ENCODE measurements at places on chromosomes 12 and 14.

DNA sequence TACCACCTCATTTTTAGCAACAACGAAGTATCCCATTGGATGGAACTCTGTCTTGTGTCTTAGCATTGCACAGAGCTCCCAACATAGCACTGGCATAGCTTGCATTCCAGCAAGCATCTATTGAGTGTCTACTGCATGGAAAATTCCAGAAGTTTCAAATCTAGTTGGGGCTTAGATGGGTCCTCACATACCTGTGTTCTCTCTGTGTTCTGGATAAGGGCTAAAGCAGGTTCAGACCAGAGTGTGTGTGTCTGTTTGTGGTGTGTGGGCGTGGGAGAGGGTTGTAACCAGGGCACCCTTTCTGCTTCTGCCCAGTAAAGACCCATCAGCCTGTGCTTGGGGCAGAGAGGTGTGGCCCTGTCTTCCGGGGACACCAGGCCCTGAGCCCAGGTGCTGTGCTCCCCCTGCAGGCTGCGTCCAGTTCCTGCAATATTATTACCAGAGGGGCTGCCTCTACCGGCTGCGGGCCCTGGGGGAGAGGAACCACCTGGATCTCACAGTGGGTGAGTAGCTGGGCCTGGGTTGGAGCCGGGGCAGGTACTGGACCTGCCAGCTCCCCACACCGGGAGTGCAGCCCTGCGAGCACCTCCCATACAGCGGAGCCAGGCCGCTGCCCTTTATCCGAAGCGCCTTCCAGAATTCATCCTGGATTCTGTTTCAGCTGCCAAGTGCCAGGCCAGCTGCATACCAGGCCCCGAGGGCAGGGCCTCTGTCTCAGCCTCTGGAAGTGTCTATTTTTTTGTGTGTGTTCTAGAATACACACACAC lies 20.3 kb downstream of the RHOF start:
- peak; percentile 76 for DNase-seq

- no peak for DNase-seq
Measured at GRCh38 chr12:95429172-95429510, 44.8 kb upstream of the METAP2 start.

DNA sequence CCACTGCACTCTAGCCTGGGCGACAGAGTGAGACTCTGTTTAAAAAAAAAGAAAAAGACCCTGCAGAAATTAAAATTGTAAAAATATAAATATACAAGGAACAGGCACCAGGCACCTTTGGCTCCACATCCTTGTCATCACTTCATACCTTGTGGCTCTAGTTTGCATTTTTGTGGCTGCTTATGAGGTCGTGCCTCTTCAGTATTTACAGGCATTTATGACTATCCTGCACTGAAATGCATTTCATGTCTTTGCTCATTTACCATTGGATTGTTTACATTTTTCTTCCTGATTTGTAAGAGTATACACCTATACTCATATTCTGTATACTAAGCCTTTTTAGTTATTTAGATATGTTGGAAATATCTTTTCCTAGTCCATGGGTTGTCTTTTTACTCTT lies 20.1 kb downstream of the BICD1 start:
- DNase-seq: no peak

- no peak for DNase-seq
Measured at GRCh38 chr12:14873440-14874185, 12.0 kb downstream of the MGP start.

DNA sequence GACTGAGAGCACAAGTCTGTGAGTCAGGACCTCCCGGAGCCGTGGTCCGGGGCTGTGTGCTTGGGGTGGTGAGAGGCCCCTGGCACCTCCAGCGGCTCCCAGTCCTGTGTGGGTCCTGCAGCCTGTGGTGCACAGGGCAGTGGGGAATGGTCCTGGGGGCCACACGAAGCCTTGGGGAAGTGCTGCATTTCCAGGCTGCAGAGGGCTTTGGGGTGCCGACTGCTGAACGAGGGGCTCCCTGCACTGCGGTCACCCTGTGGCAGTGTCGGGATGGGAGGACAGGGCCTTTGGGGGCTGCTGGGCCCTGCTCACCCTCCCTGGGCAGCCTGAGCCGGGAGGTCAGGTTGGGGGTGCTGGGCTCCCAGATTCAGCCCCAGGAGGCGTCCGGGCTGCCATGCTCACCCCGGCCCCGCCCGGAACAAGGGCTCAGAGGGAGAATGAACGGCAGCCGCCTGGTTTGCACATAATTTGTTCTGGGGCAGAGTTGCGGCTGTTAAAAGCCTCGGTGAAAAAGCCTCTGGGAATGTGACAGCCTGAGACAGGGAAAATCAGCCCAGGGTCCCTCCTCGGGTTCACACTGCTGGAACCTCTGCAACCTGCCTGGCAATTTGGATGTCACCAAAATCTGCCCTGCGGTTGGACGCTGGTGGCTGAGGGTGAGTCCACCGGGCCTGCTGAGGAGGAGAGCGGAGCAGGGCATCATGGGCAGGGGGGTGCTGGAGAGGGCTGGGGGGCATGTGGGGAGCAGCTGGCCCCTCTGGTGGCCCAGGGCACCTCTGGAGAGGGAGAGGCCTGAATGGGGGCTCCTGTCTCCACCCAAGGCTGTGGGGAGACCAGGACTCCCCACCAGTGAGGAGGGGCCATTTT lies 109.2 kb downstream of the KIF26A start:
- DNase-seq: no peak

GRCh38 chr14:34347683-34348082 lies 114.4 kb downstream of the SPTSSA start:
- no peak for DNase-seq

GRCh38 chr12:92673756-92674155 lies 29.0 kb upstream of the PLEKHG7 start:
- DNase-seq: no peak

DNA sequence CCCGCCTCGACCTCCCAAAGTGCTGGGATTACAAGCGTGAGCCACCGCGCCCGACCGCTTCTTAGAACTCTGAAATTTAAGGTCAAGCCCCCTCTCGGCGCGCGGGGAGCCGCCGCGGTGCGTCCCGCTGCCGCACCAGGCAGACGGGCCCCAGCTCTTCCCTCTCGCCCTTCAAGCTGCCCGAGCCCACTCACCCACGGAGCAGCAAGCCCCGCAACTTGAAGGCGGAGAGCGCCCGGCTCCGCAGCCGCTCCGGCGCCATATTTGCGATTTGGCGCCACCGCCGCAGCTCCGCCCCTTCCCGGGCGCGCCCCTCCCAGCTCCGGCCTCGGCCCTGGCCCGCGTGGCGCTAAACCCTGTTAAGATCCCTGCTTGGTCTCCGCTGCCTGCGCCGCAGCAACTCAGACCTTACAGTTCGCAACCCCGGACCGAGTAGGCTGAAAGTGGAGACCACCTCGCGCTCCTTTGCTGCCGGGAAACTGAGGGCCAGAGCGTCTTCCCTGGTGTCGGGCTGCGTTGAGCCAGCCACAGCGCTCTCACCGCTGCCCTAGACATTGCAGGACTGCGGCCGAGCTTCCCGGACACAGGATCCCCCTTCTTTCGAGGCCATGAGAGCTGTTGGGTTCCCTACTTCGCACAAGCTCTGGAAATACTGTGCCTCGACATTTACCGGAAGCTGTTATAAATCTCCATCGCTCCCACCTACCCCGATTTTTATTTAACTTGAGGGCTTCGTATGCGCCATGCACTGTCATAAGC lies at the start of gene POLE2:
POLE2 (minus strand) TSS at position 273 of the 759 bp plus-strand sequence; CDS start at position 262, 11 bp downstream.
- DNase-seq: peak; percentile 67

- DNase-seq: no peak
Measured at GRCh38 chr12:10331642-10332239, 24.1 kb downstream of the KLRD1 start.

DNA sequence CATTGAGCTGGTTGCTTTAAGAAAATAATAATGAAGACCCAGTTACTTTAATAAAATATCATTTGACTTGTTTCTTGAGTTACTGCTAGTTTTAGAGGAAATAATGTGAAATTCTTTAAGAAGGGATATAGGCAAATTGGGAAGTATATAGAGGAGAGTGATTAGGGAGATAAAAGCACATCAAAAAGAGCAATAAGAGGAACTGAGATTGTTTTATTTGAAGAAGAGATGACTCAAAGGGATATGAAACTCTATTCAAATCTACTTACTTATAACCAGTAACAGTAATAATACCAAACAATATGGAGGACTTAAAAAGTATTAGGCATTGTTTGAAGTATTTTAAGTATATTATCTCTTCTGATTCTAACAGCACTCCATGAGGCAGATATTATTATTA lies 37.1 kb downstream of the LRRK2 start:
- no peak for DNase-seq

GRCh38 chr12:123100882-123101281 lies 50.0 kb downstream of the PITPNM2 start:
- no peak for DNase-seq

DNA sequence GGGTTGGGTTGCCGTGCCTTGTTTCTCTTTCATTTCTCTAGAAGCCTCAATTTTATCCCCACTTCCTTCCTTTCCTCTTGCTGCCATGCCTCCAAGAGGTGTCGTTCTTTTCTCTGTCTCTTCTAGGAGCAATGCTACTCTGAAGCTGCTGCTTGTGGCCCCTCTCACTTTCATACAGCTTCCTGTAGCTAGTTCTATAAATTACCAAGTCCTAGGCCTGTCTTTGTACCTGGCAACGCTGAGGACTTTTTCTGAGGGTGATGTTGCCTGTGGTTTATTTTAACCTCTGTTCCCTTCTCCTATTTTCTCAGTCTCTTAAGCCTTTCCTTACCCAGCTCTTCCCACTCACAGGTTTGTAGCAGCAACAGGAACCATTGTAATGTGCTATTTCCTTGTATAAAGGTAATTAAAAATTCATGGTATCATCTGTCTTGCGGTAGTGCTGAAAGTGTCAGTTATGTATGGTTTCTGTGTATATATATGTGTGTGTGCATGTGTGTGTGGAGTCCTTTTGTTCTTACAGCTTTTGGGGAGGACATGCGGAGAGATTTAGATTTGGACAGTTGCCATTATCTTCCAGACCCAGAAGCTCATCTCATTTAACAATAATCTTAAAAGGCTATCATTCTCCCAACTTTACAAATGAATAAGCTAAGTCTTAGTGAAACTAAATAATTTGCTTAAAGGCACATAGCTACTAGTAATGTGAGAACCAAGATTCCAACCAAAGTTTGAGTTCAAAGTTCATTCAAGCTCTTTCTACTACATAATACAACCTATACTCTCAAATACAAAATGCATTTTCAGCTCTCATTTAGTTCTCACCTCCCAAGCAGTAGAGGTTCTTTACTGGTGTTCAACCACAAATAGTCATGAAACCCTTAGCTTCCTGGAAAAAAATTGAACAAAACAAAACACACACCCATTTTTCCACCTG lies 43.8 kb downstream of the DDHD1 start:
- DNase-seq: peak; percentile 33

DNA sequence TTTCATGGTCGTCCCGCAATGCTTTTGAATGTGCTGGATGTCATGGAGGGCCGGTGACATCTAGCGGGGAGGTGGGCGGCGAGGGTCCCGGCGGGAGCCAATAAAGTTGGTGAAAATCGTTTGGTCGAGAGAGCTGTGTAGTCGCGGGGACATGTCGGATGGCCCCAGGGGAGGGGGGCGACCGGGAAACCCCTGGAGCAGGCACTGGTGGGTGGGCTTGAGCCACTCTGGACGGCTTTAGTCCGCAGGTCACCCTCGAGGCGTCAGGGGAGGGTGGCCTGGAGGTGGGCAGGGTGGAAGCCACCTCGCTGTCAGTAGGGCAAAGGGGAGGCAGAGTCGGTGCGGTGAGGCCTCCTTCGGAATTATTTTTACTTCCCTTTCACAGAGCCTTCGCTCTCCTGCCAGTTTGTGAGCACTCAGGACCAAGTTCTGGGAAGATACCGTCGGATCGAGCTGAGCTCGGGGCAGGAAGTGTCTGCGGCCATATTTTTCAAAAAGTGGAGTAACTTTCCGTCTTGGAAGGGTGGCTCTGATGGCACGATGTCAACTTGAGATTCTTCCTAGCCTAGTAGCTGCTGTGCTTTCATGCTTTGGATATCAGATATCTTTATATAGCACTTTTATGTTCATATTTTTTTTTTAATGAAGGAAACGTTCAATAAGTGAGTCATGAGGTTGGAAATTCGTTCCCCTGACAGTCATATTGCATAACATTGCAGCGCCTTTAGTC lies 28.2 kb downstream of the WBP11 start:
- DNase-seq: peak; percentile 56

GRCh38 chr12:127257366-127257935 lies 1009.5 kb upstream of the TMEM132C start:
- no peak for DNase-seq

DNA sequence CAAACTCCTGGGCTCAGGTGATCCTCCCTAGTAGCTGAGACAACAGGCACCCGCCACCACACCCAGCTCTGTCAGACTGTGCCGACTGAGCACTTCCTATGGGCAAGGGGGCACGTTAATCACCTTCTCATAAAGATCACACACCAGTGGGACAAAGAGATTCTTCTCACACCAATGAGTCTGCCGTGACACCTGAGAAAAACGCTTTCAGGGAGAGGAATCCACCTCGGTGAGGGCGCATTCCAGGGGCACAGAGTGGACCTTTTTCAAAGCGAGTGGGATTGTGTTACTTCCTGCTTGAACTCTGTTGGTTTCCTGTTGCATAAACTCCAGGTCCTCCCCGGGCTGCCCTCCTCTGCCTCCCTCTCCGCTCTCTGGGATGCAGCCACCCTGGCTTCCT lies 17.5 kb upstream of the SCARB1 start:
- no peak for DNase-seq

- DNase-seq: no peak
Measured at GRCh38 chr12:98894412-98895085, 249.5 kb downstream of the APAF1 start.

DNA sequence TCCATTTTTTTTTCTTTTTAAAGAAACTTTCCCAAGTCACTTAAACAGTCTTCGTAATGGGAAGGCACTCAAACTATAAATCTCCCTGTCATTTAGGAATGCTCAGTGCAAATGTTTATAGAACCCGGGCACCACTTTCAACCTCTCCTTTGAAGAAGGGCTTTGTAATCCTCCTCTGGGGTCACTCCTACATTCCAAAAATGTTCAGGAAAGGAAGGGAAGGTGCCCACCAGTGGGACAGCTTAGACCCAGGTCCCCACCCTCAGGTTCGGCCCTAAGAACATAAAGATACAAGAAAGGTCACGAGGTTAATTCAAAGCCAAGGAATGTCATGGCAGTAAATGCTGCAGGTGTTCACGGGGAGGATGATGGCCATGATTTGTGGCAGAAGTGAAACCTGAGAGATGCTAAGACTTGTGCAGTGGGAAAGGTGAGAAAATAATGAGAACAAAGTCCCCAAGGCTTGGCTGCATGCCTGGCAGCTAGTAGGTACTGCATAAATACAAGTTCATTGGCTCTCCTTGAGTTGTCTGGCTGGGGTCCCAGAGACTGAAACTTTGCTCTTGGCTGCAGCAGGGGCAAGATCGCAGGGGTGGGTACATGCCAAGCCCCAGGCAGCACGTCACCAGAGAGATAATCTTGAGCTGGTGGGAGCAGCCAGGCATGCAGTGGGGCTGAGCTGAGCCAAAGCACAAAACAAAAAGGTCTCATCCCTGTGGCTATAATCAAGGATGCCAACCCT lies 21.1 kb downstream of the KRT18 start:
- DNase-seq: no peak

- DNase-seq: peak; percentile 20
Measured at GRCh38 chr12:13099066-13099843, 4.2 kb downstream of the GSG1 start.

- DNase-seq: no peak
Measured at GRCh38 chr12:47488888-47489287, 216.9 kb downstream of the RPAP3 start.
